ENCODE measurements at places on chromosomes 16 and 17.

- no peak for DNase-seq
Measured at GRCh38 chr17:2042390-2042847, 597 bp downstream of the OVCA2 start.

GRCh38 chr16:50463581-50464324 lies 84.4 kb upstream of the NKD1 start:
- no peak for DNase-seq

GRCh38 chr17:57356719-57357391 lies 100.5 kb downstream of the MSI2 start:
- DNase-seq = no peak

DNA sequence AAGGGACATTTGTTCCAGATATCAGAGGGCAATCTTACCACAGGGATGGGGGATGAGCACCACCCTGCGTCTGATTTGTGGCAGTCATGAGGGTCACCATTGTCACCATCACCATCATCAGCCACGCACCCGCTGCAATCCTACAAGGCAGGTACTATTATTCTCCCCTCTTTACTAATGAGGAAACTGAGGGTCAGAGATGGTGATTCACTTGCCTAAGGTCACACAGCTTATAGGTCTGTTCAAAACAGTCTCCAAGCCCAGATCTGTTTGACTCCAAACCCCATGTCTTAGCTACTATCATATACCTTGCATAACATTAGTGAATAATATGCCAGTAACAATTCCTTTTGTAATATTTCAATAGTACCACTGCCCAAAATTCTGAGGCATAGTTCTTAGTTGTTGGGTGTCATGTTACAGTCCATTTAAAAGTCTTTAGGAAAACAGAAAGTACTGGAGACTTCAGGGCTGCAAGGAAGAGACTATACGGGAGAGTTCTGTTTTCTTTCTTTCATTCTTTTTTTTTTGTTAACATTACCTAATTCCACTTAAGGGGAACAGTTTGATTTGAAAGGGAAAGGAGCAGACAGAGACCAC lies 166.4 kb downstream of the C16orf95 start:
- no peak for DNase-seq

GRCh38 chr17:44079877-44080821 lies 9.6 kb downstream of the G6PC3 start:
- DNase-seq = no peak

DNA sequence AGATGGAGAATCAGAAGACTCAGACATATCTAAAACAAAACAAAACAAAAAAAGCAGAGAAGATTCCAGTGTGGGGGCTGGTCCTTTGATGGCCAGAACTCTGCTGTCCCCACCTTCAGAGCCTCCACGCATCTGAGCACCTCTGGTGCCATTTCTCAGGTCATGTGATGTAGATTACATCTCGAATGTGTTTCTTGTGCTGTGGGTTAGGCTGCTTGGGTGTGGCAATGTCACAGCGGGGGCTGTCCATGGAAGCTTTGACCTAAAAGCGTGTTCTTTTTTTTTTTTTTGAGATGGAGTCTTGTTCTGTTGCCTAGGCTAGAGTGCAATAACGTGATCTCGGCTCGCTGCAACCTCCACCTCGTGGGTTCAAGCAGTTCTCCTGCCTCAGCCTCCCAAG lies 51.2 kb downstream of the PLD6 start:
- DNase-seq = no peak

DNA sequence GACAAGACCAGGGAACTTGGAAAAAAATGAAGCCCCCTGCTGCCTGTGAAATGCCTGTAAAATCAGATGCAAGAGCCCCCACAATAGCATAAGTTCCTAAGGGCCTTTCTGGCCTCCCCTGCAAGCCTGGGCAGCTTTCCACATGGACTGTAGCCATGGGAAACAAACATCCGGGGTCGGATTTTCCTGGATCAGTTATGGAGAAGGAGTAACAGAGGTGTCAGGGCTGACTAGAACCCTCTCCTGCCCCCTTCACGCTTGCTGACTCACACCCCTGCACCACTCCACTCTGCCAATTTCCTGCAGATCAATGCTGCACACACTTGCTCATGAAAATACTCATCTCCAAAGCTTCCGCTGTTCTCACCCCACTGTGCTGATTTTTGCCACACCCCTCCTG lies 258.6 kb downstream of the CBLN1 start:
- DNase-seq = no peak

DNA sequence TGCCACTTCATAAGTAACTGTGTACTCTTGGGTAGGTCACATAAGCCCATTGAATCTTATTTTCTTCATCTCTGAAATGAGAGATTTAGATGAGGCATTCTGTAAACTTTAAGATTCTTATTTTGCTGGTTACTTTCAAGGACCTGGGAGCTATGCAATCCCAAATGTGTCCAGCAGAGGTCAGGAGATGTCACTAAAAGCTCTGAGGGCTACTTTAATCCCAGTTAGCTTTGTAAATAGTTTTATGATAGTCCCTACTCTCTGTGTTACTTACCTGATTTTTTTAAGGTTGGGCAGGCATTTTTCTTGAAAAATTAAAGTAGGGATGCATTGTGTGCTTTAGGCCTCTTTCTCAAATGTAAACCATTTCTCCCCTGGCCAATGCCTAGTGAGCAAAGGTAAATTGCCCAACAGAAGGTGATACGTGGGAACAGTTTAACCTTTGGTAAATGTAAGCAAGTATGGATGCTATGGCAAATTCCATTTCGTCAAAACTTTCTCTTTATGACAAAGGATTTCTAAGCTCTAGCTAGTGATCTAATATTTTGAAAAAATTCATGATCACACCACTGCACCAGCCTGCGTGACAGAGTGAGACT lies 57.1 kb upstream of the WSB1 start:
- DNase-seq = peak; percentile 48

GRCh38 chr17:51118330-51119195 lies 2.1 kb downstream of the SPAG9 start:
- no peak for DNase-seq

DNA sequence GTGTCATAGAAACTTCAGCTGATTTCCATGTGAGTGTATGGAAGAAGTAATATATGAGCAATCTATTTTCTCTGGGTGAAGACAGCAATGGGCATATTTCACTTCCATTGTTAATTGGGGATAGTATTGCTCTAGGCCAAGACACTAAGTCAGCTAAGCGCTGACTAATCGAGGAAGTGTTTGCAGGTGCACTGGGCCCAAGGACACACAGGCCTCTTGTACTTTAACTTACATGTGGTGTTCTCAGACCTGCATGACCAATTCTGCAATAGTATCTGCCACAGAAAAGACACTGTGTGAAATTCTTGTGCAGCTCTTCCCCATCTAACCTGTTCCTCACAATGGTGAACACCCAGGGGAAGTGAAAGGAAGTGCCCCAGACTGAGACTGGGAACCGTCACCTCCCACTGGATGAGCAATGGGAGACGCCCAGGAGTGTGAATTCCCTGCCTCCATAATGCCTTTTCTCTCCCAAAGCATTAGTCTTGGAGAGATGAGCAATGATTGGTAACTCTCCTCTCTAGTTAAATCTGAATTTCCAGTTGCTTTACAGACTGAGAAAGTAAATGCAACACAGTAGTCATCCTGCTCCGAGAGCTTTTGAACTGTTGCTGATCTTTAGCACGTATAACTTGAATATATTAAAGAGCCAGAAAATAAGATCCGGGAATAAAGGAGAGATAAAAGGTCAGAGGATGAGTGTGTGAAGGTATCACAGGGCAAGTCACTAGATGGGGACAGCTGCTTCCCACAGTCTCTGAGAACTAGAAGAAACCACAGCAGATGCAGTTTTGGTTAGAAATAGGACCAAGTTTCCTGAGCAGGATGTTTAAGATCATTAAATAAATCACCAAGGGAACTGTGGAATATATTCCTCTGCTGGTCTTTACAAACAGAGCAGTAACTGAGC lies 82.6 kb downstream of the CDK5R1 start:
- no peak for DNase-seq

DNA sequence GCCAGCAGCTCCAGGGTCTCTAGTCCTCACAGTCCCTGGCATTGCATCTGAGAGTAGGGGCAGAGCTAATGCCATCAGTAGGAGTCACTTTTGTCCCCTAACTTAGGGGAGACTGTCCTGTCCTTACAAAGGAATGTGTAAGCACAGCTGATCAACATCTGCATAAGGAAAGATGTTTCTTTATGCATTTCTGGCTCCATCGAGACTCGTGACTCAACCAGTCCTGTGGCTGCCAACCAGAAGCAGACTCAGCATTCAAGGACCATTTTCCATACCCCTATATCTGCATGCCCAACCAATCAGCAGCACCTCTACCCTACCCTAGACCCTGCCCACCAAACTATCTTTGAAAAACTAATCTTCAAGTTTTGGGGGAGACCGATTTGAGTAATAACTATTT lies 8.2 kb upstream of the MPP2 start:
- no peak for DNase-seq

- no peak for DNase-seq
Measured at GRCh38 chr17:35079547-35080423, 16.3 kb upstream of the RFFL start.

GRCh38 chr17:7885367-7886226 lies 3.0 kb upstream of the CHD3 start:
- peak; percentile 24 for DNase-seq

- no peak for DNase-seq
Measured at GRCh38 chr17:19713901-19714361, 2.5 kb downstream of the SLC47A2 start.

DNA sequence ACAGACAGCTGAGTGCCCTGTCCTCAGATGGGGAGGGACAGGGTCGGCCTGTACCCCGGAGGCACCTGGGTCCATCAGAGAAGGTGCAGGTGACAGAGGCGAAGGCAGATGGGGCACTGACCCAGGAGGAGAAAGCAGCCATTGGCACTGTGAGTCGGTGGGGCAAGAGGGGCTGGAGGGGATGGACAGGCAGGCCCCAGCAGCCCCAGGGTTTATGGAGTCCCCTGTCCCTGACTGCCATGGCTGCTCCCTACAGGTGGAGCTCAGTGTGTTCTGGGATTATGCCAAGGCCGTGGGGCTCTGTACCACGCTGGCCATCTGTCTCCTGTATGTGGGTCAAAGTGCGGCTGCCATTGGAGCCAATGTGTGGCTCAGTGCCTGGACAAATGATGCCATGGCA lies 32.1 kb downstream of the ANKRD40 start:
- no peak for DNase-seq

DNA sequence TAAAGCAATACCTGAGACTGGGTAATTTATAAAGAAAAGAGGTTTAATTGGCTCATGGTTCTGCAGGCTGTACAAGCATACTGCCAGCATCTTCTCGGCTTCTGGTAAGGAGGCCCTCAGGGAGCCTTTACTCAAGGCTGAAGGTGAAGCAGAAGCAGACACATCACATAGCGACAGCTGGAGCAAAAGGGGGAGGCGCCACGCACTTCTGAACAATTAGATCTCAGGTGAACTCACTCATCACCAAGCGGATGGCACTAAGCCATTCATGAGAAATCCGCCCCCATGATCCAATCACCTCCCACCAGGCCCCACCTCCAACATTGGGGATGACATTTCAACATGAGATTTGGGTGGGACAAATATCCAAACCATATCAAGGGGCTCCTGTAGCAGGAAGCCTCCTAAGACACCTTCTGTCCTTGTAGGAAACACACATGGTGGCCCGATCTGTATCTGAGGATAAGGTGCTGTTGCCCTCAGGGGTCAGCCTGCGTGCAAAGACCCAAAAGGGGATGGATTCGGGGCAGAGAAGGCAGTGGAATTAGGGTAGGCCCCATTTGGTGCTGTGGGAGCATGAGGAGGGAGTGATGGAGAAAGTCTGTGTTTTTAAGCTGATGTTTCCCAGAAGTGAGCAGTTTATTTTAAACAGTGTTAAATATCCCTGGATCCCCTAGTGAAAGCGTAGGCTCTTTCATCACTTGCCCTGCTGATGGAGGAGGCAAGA lies 23.0 kb downstream of the IL21R start:
- DNase-seq = no peak

- DNase-seq = no peak
Measured at GRCh38 chr17:6830383-6830986, 1.0 kb downstream of the TEKT1 start.

- no peak for DNase-seq
Measured at GRCh38 chr17:48129981-48130380, 22.4 kb downstream of the SNX11 start.

DNA sequence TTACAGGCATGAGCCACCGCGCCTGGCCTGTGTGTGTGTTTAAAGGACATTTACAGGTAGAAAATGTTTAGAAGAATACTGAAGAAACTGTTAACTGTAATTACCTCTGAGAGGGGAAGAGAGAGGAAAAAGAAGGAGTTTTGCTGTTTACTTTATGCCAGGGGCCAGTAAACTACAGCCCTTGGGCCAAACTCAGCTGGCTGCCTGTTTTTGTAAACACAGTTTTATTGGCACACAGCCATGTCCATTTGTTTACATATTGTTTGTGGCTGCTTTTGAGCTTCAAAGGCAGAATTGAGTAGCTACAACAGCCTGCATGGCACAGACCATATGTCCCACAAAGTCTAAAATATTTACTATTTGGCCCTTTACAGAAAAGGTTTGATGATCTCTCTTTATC lies 76.4 kb downstream of the GPR139 start:
- DNase-seq = no peak

- DNase-seq = no peak
Measured at GRCh38 chr16:78620291-78620690, 520.8 kb downstream of the WWOX start.

DNA sequence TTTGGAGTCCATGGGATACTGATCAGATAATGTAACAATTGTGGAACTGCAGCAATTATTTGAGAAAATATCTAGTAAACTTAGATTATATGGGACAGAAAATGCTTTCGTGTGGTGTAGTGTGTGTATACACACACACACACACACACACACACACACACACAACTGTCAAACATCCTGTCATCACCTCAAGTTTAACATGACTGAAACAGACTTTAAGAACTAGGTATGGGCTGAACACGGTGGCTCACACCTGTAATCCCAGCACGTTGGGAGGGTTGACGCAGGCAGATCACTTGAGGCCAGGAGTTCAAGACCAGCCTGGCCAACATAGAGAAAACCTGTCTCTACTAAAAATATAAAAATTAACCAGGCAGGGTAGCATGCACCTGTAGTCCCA lies 544 bp upstream of the EVI2A start:
- no peak for DNase-seq

DNA sequence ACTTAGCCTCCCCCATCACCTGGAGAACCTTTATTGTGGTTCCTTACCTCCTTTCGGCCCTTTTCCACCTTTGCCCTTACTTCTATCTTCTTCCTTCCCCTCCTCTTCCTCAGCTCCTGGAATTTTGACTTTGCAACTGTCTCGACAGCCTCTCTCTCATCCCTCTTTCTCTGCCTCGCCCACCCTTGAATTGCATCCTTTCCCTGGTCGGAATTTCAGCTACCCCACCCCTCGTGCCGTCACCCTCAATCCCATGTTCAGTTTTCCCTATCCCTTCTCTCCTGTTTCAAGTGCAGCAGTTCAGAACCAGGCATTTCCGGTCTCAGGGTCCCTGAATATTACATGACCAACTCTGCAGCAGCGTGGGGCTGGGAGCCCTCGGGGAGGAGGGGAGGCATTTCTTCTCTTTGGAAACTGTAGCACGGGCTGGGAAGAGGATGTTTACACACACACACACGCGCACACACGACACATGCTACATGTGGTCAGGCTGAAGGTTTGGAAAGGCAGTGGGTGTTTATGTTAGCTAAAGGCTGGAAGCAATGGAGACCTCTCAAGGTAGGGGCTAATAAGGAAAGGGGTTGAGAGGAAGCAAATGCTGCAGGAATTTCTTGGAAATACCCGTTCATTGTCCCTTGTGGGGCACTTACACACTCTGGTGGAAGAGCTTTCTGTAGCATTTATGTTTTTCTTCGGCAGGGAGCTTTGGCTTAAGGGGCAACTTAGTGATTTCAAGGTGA lies 971 bp downstream of the MINK1 start:
- no peak for DNase-seq

GRCh38 chr17:73991260-73991659 lies 212.2 kb upstream of the RPL38 start:
- DNase-seq = no peak

GRCh38 chr16:87515475-87516330 lies 22.9 kb upstream of the ZCCHC14 start:
- no peak for DNase-seq

Measured in activated T-helper 1 cell treated with Interleukin-2 at 50 U/mL for 16 hours (primary cell).